ENCODE measurements at places on chromosomes 13 and 19. TPM values are rescaled to one million over a fixed set of nuclear protein-coding genes. Genes with fewer than 3 reads are reported as not detected.

DNA sequence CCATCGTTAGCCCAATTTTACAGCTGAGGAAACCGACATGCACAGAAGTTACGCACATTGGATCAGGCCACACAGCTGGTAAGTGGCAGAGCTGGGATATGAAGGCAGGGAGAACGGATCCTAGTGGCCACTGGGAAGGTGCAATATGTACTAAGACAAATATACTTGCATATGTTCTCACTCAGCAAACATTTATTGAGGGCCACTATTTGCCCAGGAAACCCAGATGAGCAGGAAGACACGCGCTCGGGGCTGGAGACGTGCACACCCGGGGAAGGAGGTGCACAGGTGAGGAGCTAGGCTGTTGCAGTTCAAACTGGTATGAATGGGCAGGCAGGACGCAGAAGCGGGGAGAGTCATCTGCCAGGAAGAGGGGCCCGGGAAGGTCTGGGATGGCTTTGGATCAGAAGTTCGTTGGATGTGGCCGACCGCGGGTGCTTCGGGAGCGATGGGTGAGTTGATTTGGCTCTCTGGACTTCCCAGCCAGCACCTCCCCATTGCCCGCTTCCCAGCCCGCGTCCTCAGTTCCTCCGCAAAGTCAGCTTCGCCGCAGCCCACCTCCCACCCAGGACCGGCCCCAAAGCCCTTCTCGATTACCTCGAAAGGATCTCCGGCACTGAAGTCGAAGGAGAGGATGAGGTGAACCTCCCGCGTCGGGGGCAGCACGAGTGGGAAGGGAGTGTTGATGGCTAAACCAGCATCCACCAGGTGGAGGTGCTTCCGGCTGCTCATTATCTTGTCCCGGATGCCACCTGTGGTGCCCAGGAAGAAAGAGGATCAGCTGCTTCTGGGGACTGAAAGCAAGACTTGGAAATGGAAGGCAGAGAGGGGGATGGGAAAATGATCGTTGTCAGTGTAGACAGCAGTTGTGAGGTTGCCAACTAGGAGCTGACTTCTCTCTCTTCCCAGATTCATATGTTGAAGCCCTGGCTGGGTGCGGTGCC lies 17.8 kb upstream of the CABP5 start:
- DNase-seq: no peak

GRCh38 chr19:31499281-31500196 lies 150.3 kb upstream of the TSHZ3 start:
- no peak for DNase-seq

GRCh38 chr19:800360-801029 lies 3.2 kb downstream of the PTBP1 start:
- no peak for DNase-seq

The MATK gene
- total RNA-seq: not detected

DNA sequence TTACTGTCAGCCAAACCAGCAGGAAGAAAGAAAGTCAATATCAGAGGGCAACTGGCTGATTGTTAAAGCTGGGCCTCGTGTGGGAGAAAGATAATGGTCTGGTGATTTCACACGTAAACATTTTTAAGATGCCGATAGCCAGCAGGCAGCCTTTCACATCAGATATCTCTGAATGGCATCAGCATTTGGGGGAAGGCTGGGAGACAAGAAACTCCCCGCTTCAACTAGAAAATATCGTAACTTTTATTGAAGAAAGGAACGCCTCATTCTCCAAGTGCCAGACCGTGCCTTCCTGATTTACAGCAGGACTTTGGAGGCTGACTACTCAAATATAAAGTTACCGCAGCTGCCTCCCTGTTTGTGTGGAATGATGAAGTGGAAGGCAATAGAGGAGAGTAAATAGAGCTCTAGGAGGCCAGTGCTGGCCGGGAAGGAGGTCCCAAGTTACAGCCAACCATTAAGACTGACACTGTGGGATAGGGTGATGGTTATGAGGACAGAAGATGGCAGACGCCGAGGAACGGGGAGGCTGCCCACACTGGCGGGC lies 284.3 kb upstream of the MAB21L1 start:
- DNase-seq: no peak

The HSPB6 gene
- total RNA-seq: 0.37 TPM

DNA sequence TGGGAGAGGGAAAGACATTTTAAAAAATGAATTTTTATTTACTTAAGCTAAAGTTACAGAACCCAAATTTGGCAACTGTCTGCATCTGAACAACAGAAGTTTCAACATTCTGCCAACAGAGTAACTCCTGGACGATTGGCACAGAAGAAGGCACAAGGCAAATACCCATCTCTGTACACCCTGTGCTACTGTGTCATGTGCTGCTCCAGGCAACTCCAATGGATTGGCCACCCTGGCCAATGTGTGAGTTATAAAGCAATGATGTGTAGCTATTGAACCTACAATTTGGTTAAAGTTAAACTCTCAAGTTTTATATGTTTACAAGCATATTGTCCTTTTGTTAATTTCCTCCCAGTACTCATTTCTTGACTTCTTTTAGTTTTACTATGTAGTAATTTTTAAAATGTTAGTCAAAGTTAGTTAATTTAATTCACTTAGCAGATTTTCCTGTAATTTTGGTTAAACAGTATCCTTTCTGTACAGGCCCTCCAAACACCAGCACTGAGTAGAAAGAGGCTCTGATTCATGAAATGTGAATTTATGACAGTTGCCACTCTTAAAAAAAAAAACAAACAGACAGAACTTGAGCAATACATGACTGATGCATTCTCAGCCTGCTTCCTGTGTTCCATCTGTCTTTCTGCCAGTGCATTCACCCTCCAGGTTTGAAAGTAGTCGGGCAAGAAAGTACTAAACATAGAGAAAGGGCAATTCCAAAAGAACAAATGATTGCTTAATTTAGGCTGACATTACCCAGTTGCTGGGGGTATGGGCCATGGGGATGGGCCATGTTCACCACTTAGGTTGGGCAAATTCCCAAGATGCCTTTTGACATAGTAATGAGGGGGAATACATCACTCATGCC lies 5.9 kb downstream of the STARD13 start:
- DNase-seq: no peak

The LPAR2 gene
- total RNA-seq: 115 TPM

- no peak for DNase-seq
Observed at GRCh38 chr13:76937281-76937820, 11.0 kb upstream of the ACOD1 start.

The DAZAP1 gene
- 146 TPM for total RNA-seq

The RAB3A gene
- total RNA-seq: 9.2 TPM

DNA sequence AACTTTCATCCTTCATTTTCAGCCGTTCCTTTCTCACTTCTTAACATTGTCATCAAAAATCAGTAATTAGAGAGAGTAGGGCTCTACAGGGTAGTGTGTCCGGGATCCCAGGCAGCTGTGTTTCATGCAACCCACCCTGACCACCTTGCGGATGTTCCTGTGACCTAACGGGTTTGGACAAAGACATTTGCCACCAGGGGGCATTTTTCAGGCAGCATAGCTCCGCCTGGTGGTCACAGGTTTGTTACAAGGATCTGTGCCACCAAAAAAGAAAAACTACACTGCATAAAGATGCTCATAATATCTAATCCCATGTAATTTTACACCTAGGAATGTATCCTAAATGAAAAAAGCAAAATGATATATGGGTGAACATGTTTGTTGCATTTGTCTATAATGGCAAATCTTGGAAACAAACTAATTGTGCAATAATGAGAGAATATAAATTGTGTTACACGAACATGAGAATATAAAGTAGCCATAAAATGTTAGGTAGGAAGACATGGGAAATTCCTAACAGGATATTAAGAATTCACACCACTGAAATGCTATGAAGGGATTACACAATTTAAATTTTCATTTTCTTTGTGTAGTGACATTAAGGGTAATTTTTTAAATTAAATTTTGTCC lies 123.0 kb downstream of the SLC7A1 start:
- DNase-seq: peak; percentile 69

The ATP8A2 gene
- total RNA-seq: 3.4 TPM

DNA sequence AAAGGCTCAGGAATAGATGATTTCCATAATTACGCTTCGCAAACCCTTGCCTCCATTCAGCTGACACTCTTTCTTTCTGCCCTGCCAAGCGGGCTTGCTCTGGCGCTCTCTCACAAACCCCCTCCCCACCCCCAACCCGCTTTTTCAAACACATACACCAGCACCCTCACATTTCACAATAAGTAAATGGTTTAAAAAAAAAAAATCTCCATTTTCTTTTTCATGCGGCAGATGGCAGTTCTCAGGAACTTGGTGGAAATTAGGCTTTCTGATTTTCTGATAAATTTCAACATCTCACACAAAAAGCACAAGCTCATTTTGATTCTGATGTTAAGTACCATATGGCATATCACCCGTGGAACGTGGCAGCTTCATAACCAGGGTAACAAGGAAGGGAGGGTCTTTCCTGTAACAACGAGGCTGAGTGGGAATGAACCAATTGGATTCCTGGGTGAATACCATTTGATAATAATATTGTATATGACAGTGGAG lies 43.8 kb downstream of the C13orf42 start:
- no peak for DNase-seq

- DNase-seq: no peak
Observed at GRCh38 chr19:18202778-18203407, 949 bp downstream of the RAB3A start.

DNA sequence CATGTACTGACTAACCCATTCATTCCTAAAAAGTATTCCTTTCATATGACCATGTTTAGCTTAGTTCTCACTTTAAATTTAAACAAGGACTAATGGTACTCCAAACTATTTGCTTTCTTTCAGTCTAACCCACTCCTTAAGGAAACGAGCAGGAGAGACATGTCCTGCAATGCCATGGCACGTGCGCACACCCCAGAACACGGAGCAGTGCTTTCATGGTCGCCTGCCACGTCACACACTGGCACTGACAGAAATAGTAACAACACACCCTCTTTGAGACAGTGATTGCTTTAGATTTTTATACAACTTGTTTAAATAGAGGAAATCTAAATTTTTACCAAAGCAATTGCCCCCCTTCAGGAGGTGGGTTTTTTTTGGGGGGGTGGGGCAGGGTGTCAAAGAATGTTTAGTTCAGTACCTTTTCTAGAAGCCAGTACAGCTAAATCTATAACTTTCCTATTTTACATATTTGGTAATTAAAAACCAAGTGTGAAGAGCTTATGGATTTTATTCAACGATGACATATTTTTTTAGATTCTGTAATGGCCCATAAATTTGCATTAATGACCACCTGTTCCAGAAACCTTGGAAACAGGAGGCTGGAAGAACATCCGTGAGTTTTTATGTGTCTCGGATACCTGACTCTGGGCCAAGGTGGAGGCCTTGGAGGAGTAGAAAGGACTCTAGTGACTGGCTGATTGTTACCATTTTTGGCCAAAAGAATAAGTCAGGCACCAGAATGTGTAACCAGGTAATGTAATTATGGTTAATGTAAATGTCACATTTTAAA lies 247.1 kb downstream of the DCT start:
- no peak for DNase-seq

- no peak for DNase-seq
Observed at GRCh38 chr13:52599037-52599847, 43.0 kb upstream of the HNRNPA1L2 start.

The ESD gene
- 118 TPM for total RNA-seq

GRCh38 chr19:4473763-4474513 lies 1.8 kb downstream of the HDGFL2 start:
- DNase-seq: no peak

DNA sequence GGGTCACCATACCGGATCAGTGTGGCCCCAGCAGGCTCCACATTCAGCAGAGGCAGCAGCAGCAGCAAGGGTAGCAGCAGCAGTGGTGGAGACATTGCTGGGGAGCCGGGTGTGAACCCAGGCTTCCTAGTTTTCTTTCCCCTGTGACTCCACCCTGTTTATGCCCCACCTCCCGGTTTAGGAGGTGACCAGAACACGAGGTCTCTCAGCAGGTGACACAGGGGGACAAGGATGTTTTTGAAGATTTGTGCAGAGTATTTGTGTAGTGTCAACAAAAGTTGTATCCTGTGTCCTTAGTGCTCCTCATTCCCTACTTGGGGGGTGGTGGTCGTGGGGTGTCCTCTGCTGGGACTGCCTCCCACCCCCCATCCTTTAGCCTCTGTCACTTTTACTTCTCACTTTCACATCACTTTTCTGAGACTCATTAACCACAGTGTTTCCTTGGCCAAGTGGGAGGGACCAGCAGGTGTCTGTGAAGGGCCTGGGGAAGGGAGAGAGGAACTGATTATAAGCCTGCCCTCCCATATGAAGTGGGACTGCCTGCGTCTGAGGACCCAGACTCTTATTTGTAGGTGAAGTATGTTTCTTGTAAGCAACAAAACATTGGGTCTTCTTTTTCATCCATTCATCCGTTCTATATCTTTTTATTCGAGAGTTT lies 15.6 kb upstream of the KCNC3 start:
- no peak for DNase-seq

GRCh38 chr19:5997371-5997770 lies 19.4 kb upstream of the RANBP3 start:
- DNase-seq: no peak

- DNase-seq: no peak
Observed at GRCh38 chr19:5026706-5027273, 57.9 kb downstream of the KDM4B start.

DNA sequence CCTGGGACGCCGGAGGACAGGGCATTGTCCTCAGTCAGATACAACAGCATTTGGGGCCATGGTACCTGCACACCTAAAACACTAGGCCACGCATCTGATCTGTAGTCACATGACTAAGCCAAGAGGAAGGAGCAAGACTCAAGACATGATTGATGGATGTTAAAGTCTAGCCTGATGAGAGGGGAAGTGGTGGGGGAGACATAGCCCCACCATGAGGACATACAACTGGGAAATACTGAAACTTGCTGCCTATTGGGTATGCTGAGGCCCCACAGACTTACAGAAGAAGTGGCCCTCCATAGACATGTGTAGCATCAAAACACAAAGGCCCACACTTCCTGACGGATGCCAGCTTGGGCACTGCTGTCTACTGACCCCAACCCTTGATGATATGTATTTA lies 1.4 kb upstream of the ICAM4 start:
- no peak for DNase-seq

Data from neural crest cell (in vitro differentiated cells).